ENCODE measurements at places on chromosomes 11 and 22.

- peak; percentile 54 for DNase-seq
These were observed 92.0 kb downstream of the CEP164 start for GRCh38 chr11:117419482-117420142.

- no peak for DNase-seq
These were observed 52.2 kb downstream of the GAB2 start for GRCh38 chr11:78365381-78365792.

GRCh38 chr22:37012956-37013355 lies 6.3 kb downstream of the TST start:
- no peak for DNase-seq

- DNase-seq, result peak; percentile 62
These were observed 72.6 kb downstream of the CCDC34 start for GRCh38 chr11:27290261-27291050.

DNA sequence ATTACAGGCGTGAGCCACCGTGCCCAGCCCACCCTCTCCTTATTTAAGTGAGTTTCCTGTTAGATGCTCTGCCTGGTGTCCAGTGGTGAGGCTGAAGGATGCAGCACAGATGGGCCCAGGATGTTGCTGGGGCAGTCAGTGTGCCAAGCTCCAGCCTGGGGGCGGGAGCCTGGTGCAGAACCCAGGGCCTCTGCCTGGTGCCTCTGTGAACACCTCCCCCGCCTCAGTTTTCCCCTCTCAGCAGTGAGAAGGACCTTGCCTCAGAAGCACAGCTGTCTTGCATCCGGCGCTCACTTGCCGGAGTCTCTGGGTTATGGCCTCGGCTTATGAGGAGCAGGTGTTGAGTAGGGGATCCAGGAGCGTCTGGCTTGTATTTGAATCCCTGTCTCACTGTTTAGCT lies 116.2 kb downstream of the KIAA1671 start:
- DNase-seq, result no peak

DNA sequence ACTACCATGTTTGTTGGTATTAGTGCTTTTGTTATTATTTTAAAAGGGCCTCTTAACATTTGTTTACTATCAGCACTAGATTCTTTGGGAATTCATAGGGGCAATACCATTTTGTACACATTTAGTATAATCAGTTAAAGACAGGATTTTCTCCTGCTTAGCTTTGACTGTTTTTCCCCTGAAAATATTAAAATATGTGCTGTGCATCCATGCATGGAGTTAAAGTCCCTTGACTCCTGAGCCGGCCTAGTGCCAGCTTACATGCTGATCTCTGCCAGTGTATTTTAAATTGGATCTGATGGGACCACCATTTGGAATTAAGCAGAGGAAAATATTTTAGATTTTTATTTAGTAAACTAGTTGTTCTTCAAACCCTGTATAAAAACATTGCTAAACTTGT lies 161.4 kb downstream of the METTL15 start:
- DNase-seq, result no peak

DNA sequence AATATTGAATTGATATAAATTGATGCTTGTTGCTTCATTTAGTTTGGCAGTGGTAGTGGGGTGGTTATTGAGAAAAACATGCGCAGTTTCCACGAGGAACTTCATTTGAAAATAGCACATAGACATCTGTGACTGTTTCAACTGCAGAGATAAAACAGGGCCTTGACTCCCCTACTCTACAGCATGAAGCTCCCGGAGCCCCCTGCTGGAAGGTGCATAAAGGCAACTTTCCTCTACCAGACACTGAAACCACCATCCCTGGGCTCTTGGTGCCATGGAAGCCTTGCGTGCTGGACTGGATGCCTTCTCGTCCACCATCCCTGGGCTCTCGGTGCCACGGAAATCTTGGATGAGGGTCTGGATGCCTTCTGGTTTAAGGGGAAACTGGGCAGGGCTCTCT lies 195.9 kb downstream of the CSNK2A3 start:
- DNase-seq, result no peak

GRCh38 chr22:26744892-26745808 lies 87.8 kb downstream of the MIAT start:
- no peak for DNase-seq

DNA sequence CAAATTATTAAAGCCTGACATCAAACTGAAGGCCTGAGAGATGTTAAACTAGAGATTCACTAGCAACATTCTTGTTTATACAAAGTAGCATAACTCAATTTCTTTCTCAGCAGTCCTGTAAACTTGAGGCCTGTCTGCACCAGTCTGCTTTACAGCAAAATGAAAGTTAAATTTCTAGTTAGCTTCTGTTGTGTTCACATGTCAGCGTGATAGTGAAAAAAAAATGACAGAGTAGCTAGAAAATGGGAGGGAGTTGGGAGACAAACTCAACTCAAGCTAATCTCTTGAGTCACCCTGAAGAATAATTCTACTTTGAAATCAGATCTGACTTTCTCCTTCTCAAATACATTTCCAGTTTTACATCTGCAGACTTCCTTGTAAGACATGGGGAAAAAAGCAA lies 6.5 kb downstream of the RBFOX2 start:
- DNase-seq, result no peak

DNA sequence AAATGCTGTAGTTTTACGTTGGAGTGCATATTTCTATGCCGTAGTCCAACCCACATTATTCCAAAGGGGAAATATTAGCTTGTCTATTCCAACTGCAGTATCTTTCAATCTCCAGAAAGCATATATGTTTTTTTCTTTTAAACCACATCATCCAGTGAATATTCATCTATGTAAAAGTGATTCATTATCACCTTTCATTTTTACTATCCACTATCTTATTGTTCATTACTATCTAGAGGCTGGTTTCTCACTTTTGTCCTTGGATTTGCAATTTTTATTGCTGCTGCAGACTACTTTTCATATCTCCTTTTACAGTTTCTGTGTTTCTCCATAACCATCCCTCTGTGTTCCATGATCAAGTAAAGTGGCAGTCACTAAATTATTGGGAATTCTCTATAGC lies 1097.2 kb upstream of the TENM4 start:
- DNase-seq, result no peak

- DNase-seq, result no peak
These were observed 414 bp upstream of the PNPLA3 start for GRCh38 chr22:43923191-43923590.

- DNase-seq, result no peak
These were observed 15.1 kb downstream of the OR51E1 start for GRCh38 chr11:4658629-4659445.

DNA sequence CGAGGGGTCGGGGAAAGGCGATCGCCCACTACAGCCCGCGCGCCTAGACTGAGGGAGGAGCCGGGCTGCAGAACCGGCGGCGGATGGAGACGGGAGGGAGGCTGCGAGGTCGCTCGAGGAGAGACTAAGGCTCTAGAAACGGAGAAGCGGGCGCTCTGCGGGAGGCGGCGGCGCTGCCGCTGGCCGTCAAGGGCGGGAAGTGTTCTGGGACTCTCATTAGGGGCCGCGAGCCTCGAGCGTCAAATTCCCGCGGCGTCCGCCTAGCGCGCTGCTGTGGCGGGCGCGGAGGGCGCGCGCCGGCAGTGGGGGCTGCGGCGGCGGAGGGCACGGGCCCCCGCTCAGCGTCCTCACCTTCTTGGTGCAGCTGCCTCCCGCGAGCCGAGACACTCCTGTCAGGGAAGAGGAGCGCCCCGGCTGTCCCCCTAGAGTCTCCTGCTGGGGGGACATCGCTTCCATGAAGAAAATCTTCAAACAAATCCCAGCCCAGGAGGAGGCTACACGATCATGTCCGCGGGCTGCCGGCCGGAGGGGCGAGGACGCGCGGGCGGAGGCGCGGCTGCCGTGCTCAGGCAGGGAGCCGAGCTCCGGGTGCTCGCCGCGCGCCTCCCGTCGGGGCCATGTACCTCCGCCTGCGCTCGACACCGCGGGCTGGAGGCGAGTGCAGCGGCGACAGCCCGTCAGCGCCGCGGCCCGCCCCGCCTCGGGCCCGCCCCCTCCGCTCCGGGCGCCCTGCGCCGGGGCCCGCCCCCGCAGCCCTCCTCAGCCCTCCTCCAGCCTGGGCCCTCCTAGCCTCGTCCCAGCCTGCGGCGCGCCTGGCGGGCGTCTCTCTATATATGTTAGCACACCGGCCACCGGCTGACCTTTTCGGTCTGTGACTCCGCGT lies at the start of gene ARHGAP20:
TSS of gene ARHGAP20 (minus strand) at position 662 of the 883 bp plus-strand sequence. CDS start at position 456, 206 bp downstream.
- DNase-seq, result peak; percentile 83

DNA sequence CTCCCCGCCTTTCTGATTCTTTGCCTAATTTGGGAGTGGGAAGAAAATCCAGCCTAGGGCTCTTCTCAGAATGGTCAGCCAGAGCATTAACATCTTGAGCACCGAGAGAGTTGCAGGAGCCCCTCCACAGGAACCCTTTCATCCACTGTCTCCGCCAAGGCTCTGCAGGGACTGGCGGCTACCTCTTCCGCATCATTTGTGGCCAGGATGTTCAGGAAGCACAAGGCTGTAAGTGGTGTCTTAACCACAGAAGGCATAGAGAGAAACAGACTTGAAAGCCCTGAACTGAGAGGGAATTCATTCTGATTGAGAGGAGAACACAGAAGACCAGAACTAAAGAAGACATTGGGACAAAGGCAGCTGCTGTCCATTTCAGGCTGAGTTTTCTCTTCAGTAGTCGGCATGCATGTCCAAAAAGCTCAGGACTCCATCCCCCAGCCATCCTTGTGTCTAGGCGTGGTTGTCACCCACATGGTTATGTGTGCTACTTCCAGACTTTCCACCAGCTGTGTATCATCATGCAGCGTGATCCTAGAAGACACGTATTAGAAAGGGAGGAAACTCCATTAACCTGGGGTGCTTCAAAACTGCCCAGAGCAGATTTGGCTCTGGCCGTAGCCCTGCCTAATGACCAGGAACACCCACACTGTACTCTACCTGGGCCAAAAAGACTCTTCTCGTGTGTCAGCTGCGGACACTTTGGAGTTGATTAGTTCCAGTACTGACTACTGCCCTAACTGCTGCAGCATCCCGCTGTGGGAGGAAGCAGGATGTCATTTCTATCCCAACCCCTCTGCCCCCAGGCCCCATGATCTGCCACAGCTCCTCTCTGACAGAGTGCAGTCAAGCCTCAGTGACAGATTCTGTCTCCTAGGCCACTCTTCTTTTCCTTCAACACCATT lies 725.1 kb downstream of the NTM start:
- DNase-seq, result no peak

DNA sequence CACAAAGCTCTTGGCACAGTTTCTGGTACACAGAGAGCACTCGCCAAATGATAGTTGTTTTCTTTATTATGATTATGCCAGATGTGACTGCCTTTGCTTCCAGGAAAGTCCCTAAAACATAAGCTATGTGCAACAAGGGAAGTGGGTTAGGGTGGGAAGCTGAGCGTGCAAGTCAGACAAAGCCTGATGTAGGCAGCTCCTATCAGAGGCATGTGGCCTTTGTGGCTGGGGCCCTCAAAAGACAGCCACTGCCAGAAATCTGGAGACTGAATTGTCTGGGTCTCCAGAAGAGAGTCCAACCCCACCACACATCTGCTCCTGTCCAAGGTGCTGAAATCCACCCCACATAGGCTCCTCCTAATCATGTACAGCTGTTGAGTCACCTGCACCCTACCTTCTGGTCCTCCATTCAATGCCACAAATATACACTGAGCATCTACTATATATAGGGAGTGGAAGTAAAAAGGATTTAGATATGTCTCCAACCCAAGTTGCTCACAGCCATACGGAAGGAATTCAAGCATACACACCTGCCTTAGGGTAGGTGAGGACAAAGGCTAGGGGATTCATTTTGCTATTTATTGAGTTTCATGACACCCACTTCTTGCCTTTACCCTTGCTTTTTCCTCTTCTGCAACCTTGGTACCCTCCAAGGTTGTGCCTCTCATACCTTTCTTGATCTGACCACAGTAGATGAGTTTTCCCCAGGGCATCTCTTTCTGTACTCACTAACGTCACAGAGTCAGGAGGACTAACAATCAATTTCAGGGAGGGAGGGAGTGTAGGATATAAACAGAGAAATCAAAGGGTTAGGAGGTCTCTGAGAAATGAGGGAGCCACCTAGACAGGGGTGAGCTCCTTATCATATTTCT lies 12.4 kb downstream of the SEC14L3 start:
- no peak for DNase-seq

GRCh38 chr22:21447694-21448402 lies 19.3 kb upstream of the TMEM191C start:
- DNase-seq, result peak; percentile 52

DNA sequence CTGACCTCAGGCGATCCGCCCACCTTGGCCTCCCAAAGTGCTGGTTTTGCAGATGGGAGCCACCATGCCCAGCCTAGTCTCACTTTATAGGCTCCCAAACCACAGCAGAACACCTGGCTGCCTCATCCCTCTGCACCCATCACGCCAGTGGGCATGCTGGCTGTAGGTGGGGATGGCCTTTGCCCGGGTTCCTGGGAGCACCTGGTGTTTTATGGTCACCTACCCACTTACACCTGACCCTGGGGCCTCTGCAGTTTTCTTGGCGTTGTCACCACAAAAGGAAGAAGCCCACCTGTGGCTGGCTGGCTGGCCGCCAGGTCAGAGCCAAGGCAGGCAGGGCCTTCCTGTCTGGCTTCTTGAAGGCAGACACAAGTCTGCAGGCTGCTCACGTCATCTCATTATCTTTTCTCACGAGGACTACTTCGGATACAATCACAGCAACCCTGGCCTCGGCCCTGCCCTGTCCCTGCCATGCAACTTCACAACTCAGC lies 8.2 kb downstream of the RRP7A start:
- DNase-seq, result no peak

- no peak for DNase-seq
These were observed 21.5 kb downstream of the NAV2 start for GRCh38 chr11:19734171-19734570.

DNA sequence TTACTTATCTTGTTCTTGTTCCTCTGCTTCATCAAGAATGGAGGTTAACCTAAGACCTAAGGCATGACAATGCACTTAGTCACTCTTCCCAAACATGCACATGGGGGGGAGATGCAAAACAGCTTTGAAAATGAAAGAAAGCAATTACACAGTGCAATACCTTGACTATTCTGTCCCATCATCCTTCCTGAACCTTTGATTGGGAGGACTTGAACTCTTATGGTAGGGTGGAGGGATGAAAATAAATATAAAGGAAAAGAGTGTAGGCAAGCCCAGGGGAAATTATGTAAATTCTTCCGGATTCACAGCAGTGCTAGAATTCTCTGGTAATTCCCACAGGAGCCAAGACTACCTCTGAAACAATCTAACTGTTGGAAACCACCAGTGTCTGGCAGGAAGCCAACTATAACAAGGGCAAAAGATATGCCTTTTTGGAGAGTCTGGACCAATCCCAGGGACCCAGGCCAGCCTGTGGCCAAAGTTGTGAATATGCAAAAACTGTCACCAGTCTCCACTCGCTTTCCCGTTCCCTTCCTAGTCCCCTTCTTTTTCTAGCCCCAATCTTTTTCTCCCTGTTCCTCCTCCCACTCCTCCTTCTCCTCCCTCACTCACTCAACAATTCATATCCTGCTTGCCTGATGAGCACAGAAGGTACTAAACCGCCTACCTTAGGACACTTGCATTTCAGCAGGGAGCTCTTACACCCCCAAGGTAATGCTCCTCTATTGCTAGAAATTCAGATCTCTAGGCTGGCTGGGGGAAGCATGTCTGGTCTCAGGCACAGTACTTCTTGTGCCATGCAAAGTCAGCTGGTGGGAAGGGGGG lies 2.5 kb upstream of the RCN1 start:
- DNase-seq, result no peak
